ENCODE measurements at places on chromosomes 7 and 10. TPM values are rescaled to one million over a fixed set of nuclear protein-coding genes. Genes with fewer than 3 reads are reported as not detected.

The TMEM270 gene
- total RNA-seq: not detected

DNA sequence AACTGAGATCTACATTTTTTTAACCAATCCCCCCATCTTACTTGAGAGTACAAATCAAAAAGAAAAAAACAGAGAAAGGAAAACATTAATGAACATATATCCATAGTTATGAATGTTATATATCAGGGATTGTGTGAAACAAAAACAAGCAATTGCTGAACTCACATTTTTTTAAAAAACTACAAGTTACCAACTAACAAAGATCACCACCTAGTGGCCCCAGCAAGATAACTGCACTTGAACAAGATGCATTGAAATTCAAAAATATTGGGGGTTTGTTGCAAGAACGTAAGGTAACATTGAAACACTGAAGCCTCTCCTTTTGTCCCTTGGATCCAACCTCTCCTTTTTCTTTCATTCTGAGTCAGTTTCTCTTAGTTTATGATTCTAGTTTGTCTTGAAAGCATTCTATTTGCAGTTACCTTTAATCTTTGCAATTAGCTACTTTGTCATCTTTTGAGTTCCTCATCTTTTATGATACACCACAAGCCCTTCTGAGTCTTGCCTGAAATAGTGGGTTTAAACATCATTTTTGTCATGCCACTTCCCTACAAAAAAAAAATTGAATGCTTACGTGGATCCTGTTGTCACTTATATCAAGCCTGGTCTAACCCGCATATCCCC, 87.3 kb upstream of the TES start:
- no peak for DNase-seq
- no peak overlapping the region for H3K4me3 ChIP-seq
- H3K4me1 ChIP-seq: no peaks in the 10 kb centered on the region
- no peak overlapping the region for H3K27ac ChIP-seq
- H3K27me3 ChIP-seq: no peaks in the 10 kb centered on the region
- no peaks in the 10 kb centered on the region for H3K36me3 ChIP-seq

- H3K27ac ChIP-seq: no peak overlapping the region
- H3K4me1 ChIP-seq: no peaks in the 10 kb centered on the region
- no peaks in the 10 kb centered on the region for H3K27me3 ChIP-seq
- H3K4me3 ChIP-seq: no peak overlapping the region
- no peak for DNase-seq
- no peaks in the 10 kb centered on the region for H3K36me3 ChIP-seq
Measured at GRCh38 chr10:45453639-45454255, 79.7 kb downstream of the ALOX5 start.

DNA sequence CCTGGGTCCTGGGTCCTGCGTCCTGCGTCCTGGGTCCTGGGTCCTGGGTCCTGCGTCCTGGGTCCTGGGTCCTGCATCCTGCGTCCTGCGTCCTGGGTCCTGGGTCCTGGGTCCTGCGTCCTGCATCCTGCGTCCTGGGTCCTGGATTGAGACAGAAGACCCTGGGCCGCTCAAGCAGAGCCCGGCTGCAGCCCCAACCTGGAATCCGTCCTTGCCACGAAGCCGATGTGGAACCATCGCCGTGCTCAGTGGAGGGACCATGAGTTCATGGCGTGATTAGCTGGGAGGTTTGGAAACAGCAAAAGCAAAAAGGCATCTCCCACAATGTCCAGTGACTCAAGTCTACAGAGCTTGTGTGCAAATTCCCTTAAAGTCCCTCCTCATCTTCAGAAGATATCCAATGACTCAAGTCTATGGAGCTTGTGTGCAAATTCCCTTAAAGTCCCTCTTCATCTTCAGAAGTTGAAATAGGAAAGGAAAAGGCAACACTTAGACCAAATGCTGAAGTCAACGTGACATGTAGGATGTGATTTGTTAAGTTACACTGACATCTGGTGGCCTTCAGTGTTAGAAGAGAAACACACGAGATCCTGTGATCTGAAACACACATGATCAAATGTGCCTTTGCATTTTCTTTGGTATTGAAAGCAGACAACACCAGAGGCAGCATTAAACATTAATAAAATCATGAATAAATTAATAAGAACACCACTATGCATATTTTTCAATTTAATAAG, 179.9 kb downstream of the PTPRN2 start:
- no peaks in the 10 kb centered on the region for H3K27me3 ChIP-seq
- DNase-seq: no peak
- no peaks in the 10 kb centered on the region for H3K4me1 ChIP-seq

DNA sequence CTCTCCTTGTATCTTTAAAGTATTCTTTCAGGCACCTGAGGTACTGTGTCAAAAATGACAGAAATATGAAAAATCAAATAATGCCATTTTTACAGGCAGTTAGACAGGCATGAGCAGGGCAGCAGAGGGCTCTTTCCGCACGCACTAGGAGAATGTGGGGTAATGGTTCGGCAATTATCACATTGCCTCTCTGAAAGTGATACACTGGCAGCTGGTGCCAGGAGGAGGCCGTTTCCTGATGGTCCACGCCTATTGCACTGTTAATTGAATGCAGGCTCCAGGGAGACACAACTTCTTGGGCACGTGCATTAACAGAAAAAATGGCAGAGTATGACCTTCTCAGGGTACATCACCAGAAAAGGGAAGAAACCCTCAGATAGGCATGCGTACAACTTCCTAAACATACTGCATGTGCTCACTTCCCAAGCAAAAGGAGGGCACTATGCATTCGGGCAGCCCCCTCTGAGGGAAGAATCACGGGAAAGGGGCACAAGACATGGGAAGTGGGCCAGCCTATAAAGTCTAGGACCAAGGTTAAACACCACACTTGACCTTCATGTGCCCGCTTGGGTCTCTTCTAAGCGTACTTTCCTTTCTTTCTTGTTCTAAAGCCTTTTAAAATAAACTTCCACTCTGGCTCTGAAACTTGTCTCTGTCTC, 161.7 kb downstream of the TNS3 start:
- peak; percentile 8 for DNase-seq
- H3K27ac ChIP-seq: no peak overlapping the region
- H3K4me1 ChIP-seq: peaks cover 26% of the 10 kb centered on the region
- no peaks in the 10 kb centered on the region for H3K36me3 ChIP-seq

GRCh38 chr7:81469869-81470723, 299.8 kb downstream of the HGF start:
- DNase-seq: peak; percentile 78
- no peaks in the 10 kb centered on the region for H3K36me3 ChIP-seq
- H3K27ac ChIP-seq: no peak overlapping the region
- no peak overlapping the region for H3K4me3 ChIP-seq
- H3K27me3 ChIP-seq: no peaks in the 10 kb centered on the region

GRCh38 chr7:77753173-77753572, 45.1 kb downstream of the TMEM60 start:
- no peak overlapping the region for H3K27ac ChIP-seq
- no peaks in the 10 kb centered on the region for H3K27me3 ChIP-seq
- DNase-seq: no peak
- H3K36me3 ChIP-seq: no peaks in the 10 kb centered on the region

- no peak for DNase-seq
- H3K27ac ChIP-seq: no peak overlapping the region
- peaks cover 7% of the 10 kb centered on the region for H3K4me1 ChIP-seq
- no peaks in the 10 kb centered on the region for H3K27me3 ChIP-seq
- no peak overlapping the region for H3K4me3 ChIP-seq
- H3K36me3 ChIP-seq: no peaks in the 10 kb centered on the region
Measured at GRCh38 chr10:31582365-31583052, 263.5 kb downstream of the ZEB1 start.
